GM03348 (cell line): ENCODE measurements at places on chromosomes 16 and 17.

GRCh38 chr17:4872786-4873185, 26.6 kb upstream of the C17orf107 start:
- no peak for DNase-seq

- no peak for DNase-seq
These were observed 8.7 kb downstream of the PPM1E start for GRCh38 chr17:58764373-58764772.

DNA sequence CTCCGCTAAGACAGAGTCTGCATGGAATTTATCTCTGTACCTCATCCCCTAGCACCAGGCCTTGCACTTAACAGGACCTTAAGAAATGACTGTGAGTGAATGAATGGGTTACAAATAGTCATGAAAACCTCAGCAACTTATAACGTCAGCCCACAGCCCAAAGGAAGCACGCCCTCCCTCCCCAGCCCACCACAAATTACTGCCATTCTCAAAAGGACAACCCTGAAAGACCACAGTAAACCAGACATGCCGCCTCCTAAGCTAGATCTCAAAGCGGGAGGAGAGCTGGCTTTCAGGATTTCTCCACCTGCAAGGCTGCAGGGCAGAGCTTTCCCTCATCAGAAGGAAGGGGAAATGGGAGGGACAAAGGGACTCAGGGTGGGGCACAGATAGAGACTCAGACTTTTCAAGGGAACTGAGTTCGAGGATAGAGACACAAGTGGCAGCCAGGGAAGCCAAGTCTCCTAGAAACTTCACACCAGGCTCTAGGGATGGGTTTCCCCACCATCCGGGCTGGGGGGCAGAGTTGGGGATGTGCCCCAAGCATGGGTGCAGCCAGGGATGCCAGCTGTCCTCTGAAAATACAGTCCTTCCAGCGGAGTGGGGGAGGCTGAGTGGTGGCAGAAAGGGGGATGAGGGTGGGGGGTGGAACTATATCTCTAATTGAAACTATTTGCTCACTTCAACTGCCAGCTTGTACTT, 56.7 kb downstream of the PLXDC1 start:
- DNase-seq = no peak

GRCh38 chr17:38893113-38893512, 23.3 kb downstream of the LASP1 start:
- DNase-seq = no peak

DNA sequence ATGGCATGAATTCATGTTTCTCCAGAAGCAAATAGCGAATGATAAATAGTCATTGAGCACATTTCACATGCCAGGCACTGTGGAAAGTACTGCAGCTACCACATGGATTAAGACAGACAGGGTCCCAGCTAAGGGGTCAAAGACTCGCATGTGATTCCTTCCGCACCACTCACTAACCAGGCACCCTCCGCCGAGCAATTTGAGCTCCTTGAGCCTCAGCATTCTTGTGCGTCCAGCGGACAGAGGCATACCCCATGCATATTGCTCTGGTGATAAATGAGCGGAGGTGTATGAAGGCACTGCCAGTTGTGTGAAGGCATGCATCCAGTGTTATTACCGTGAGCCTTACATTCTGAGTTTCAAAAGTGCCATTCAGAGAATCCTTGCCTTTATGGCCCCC, 358.7 kb downstream of the HS3ST4 start:
- DNase-seq = no peak

- DNase-seq = no peak
These were observed 2.1 kb downstream of the CMTM1 start for GRCh38 chr16:66568355-66568754.
